ENCODE measurements at places on chromosomes 2 and 18. TPM values are rescaled to one million over a fixed set of nuclear protein-coding genes. Genes with fewer than 3 reads are reported as not detected.

DNA sequence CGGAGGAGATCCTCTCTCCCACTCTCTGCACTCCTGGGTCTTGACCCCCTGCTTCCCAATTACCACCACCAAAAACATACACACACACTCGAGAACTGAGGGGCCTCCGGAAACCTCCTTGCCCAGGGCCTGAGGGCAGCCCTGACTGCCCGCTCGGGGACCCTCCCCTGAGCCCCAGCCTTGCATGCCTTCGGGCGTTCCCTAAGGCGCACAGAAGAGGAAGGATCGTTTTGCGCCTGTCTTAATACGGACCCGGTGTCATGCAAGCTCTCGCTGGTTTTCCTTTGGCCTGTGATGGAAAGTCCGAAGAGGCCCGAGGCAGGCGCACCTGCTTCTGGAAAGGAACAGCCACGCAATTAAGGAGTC, 19.8 kb downstream of the POU3F3 start:
- DNase-seq = peak; percentile 72

GRCh38 chr2:1546023-1546591, 132.8 kb downstream of the TPO start:
- no peak for DNase-seq

- peak; percentile 71 for DNase-seq
Measured at GRCh38 chr2:127047054-127047453, 59.9 kb downstream of the BIN1 start.

- DNase-seq = no peak
Measured at GRCh38 chr2:233163486-233164103, 87.9 kb upstream of the ATG16L1 start.

GRCh38 chr2:235551965-235552364, 58.1 kb downstream of the AGAP1 start:
- DNase-seq = peak; percentile 71

GRCh38 chr2:197137231-197137630, 173.3 kb downstream of the ANKRD44 start:
- no peak for DNase-seq

DNA sequence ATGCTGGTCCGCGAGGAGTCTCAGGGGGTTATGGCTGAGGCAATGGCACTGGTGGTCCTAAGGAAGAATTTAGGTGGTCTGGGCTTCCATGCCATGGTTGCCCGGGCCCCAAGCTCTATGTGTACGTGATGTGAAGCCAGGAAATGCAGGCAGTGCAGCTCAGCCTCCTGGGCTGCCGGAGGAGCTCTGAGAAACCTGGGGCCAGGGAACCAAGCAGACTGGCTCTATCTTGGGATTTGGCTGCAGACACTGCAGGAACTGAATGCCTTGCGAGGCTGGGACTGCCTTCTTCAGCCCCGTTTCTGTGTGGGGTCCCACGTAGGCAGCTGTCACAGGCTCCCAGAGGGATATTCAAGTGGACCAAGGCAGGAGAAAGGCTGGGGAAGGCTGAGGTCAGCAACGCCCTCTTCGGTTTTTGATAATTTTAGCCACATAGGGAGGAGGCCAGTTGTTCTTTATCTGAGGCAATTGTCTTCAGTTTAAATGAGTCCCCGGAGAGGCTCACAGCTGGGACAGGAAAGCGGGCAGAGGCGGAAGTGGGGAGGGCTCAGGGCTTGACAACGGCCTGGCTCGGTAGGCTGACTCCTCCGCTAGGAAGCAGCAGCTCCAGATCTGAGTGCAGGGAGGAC, 77.7 kb downstream of the RHOB start:
- DNase-seq = no peak

GRCh38 chr2:144683966-144684365, 164.0 kb upstream of the ZEB2 start:
- no peak for DNase-seq

- DNase-seq = no peak
Measured at GRCh38 chr2:118050386-118050785, 36.5 kb upstream of the CCDC93 start.

- no peak for DNase-seq
Measured at GRCh38 chr2:36367486-36367885, 11.9 kb downstream of the CRIM1 start.

GRCh38 chr18:60905699-60906098, 427.5 kb upstream of the CDH20 start:
- DNase-seq = no peak

DNA sequence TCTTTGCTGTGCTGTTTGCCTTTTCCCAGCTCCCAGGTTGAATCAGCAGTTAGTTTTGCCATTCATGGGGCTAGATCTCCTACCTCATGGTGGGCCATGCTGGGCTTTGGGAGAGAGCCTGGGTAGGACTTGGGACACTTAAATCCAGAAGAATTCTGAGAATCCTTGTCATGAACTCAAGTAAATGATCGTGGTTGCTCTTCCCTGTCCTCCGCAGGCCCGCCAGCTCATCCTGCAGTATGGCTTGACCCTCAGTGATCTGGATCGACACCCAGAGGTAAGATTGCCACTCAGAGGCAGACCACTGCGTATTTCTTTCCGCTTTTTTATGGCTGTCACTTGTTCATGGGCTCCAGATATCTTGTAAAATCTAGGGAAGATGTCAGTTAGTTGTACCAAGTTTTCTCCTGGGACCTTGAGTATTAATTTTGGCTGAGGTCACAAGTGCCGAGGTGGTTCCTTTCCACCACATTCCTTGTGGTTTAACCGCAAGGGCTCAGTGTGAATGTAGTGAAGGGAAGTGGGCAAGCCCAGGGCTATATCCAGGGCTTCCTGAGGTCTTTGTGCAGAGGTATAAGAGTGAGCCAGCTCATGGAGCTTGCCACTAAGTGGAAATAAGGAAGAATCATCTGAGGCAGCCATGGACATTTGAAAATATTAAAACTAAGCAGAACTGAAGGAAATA, 37.7 kb downstream of the RPIA start:
- no peak for DNase-seq

DNA sequence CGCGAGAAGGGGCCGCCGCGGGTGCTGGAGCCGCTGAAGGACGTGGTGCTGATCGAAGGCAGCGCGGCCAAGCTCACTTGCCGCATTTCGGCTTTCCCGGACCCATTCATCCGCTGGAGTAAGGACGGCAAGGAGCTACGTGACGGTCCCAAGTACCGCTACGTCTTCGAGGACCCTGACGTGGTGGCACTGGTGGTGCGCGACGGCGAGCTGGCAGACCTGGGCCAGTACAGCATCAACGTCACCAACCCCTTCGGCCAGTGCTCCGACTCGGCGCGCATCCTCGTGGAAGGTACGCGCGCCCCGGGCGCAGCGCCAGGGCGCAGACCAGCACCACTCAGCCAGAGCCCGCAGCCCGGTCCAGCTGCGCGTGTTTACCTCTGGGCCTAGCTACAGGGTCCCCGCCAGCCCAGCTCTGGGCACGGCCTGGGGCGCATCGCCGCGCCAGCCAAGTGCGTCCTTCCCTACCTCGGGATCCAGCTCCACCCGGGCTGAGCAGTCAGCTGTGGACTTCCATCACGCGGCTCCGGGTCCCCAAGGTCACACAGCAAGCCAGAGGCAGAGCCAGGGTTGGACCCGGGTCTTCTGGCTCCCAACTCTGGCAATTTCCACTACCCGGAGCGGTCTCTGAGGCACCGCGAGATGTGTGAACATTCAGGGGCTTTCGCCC, 1.7 kb upstream of the GMPPA start:
- DNase-seq = peak; percentile 85

DNA sequence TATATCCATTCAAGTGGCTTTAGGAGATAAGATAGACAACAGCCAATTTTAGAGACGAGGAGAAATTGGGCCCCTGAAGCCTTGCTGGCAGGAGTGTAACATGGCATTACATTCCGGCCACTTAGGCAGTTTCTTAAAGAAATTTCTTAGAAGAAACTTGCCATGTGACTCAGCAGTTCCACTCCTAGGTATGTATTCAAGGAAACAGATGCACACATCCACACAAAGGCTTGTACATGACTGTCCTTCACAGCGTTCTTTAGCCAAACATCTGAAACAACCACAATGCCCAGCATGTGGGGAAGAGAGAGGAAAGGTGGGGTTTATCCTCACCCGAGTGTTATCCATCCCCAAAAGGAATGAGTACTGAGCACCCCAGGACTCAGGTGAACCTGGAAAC, 107.1 kb downstream of the NFATC1 start:
- no peak for DNase-seq

DNA sequence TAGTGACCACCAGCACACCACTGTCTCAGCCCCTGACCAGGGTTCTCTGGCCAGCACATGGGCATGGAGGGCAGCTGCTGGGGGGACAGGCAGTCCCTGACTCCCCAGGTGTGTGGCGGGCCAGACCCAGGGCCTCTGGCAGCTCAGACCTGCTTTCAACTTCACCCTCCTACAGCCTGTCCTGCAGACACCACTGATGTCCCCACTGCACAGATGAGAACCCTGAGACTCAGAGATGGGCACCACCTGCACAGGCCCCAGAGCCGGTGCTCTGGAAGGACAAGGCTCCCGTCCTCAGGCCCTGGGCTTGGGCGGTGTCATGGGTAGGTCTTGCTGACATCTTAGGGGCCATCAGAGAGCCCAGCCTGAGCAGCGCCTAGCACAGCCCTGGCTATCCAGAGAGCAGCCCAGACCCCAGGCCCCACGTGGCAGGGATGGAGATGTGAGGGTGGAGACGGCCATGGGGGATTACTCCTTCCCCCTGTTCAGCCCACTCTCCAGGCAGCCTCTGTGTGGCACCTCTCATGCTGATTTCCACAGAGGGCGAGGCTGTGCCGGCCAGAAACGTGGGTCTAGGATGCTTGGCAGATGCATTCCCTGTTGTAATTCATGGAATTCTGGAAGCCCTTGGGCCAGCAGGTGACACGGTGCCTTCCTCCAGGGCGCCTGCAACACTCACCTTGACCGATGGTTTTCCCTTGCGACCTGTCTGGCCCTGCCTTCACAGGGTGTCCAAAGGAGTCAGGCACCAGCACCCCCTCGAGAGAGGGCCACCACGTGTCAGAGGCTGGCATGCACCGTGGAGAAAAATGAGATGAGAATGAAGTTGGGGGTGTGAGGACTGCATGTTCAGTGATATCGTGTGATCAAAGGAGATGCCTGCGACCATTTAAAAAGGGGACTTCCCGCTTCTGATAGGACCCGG, 61.2 kb upstream of the GLI2 start:
- no peak for DNase-seq

DNA sequence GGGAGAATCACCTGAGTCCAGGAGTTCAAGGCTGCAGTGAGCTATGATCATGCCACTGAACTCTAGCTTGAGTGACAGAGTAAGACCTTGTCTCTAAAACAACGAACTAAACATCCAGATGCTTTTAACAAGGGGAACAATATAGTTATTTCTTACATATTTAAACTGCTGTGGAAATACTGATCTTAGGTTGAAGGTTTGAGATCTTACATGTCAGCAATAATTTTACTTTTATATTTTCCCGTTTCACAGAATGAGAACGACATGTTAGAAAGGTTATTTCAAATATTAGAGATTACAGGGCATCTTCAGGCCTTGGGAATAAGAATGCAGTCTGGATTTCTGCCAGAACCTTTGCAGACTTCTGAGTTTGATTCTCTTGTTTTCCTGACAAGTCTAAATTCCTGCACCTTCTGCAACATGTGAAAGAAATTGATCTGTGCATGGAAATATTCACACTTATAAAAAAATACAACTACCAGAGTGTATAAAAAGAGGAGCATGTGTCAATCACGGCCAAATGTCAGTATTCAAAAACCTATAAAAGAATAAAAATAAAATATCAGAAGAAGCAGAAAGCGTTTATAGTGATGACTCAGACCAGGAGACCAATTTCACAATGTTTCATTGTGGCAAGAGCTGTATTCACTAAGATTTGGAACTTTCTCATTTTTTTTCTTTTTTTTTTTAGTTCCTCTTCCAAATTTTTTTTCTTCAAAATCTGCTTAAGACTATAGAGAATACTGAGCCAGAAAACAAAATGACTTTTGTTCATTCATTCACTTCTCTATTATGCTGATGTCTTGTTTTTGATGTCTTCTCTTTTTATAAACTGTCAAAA, 29.6 kb downstream of the COLEC12 start:
- no peak for DNase-seq

DNA sequence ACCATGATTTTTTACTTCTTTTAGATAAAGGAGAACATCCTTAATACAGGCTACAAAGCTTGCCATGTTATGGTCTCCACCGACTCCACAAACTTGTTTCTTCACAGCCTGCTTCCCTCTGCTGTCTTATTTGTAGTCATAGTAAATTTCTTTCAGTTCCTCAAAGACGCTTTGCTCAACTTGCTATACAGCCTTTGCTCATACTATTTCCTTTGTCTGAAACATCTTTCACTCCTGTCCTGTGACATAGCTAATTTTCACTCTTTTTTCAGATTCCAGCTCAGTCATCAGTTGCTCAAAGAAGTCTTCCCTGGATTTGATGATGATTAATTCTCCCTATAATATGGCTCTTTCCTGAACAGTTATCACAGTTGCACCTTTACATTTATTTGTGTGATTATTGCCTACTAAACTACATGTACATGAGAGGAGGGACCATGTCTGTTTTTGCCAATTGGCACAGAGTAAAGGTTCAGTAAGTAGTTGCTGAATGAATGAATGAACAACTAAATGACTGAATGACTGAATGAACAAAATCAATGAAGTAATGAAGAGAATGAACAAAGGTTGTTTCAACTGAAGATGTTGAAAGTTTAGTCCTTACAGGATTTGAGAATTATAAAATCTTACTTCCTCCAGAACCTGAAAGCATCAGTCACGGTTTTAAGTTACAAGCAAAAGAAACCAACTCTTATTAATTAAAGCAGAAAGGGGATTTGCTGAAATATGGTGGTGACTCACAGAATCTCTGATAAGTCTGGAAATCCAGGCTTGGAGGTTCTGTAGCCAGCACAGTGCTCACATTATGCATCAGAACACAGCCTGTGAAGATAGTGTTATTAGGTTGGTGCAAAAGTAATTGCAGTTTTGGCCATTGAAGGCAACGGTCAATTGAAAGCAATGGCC, 186.4 kb upstream of the FAM98A start:
- no peak for DNase-seq

The C2orf78 gene
- not detected for total RNA-seq

The SLC9A4 gene
- total RNA-seq = not detected

The MYOM1 gene
- 1.8 TPM for total RNA-seq

The LYPD1 gene
- 0.34 TPM for total RNA-seq

The DPYSL5 gene
- total RNA-seq = not detected

The ANKRD44 gene
- 162 TPM for total RNA-seq

The ASIC4 gene
- not detected for total RNA-seq
